ENCODE measurements at places on chromosomes 6 and 20. TPM values are rescaled to one million over a fixed set of nuclear protein-coding genes. Genes with fewer than 3 reads are reported as not detected.
A peak's percentile ranks its signal among the peaks of the same experiment; 100 is the strongest.

ZNF337 gene
- polyA plus RNA-seq, result 12.0 TPM

PTCRA gene
- 0.83 TPM for polyA plus RNA-seq

DNA sequence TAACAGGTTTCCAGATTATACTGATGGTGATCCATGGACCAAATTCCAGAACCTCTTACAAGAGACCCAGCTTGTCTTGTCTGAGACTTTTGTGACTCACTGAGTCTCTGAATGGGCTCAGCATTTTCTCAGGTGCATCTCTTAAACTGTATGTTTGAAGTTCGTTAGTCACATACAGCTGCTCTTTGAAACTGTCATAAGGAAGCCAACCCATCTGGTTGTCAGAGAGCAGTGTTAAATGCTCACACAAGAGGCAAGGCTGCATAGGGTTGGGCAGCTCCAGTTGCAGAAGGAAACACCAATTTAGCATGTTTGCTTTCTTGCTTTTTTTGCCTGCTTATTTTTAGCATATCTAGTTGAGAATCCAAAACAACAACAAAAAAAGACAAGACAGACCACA lies 47.1 kb downstream of the TRIM27 start:
- DNase-seq, result no peak

GRCh38 chr6:6696867-6697531 lies 108.5 kb downstream of the LY86 start:
- peak; percentile 81 for DNase-seq

GRCh38 chr20:26208296-26209091 lies 511.8 kb upstream of the ZNF337 start:
- DNase-seq, result no peak
